ENCODE measurements at places on chromosomes 12 and 14. TPM values are rescaled to one million over a fixed set of nuclear protein-coding genes. Genes with fewer than 3 reads are reported as not detected.

DNA sequence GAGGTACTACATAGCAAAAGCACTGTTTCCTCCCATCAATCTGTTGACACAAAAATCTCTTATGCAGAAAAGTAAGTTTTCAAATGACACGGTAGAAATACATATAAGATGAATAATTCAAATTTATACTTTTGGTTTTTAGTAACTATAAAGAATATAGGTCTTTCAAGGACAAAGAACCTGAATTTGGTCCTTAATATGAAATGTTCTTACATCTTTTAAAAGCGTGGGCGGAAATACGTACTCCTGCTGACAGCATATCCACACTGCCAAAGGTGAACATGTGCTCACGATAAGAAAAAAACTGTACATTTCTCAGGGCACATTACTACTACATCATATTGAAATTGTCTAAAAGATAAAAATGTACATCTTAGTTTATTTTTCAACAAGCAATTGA, 127.6 kb downstream of the FOXN3 start:
- DNase-seq, result no peak
- H3K36me3 ChIP-seq, result no peaks in the 10 kb centered on the region
- no peak overlapping the region for H3K27ac ChIP-seq
- H3K4me3 ChIP-seq, result no peak overlapping the region
- H3K27me3 ChIP-seq, result no peaks in the 10 kb centered on the region

The PRB2 gene
- total RNA-seq, result not detected

DNA sequence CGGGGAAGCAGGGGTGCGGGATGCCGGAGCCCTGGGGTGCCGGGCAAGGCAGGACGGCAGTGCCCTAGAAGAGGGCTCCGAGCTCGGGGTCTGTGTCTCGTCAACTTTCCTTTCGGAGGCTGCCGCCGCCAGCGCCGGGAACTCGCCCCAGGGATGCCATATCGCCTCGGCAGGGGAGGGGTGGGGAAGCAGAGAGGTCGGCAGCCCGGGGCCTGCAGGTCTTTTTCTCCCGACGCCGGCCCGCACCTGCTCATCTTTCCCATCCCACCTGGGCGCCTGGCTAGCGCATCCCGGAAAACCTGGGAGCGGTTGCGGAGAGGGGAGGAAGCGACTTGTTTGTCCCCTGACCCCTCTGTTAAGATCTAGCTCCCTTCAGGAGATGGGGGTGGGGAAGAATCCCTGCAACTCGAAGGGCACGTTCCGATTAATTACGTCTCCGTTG, 547 bp downstream of the CNTN1 start:
- H3K4me3 ChIP-seq, result no peak overlapping the region
- H3K27ac ChIP-seq, result no peak overlapping the region
- H3K36me3 ChIP-seq, result no peaks in the 10 kb centered on the region
- no peaks in the 10 kb centered on the region for H3K4me1 ChIP-seq

DNA sequence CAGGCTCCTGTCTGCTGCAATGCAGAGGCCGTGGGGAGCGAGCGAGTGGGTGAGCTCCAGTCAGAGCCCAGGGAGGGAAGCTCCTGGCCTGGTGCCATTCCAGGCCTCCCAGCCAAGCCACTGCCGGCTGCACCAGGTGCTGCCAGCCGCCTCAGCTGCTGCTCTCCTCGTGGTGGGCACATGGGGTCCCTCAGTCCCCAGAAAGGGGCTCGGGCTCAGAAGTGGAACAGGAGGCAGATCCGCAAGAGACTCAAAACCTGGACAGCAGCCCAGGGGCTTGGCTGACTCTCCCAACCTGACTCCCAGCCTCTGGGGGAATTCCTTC, 2.4 kb downstream of the ABCB9 start:
- H3K27ac ChIP-seq, result no peak overlapping the region
- no peaks in the 10 kb centered on the region for H3K27me3 ChIP-seq
- peaks cover 9% of the 10 kb centered on the region for H3K36me3 ChIP-seq
- peaks cover 10% of the 10 kb centered on the region for H3K4me1 ChIP-seq
- H3K4me3 ChIP-seq, result no peak overlapping the region
- no peak for DNase-seq

- DNase-seq, result no peak
- no peaks in the 10 kb centered on the region for H3K27me3 ChIP-seq
- no peaks in the 10 kb centered on the region for H3K36me3 ChIP-seq
- H3K4me1 ChIP-seq, result no peaks in the 10 kb centered on the region
- H3K4me3 ChIP-seq, result no peak overlapping the region
- no peak overlapping the region for H3K27ac ChIP-seq
Observed at GRCh38 chr14:65599375-65599774, 186.8 kb downstream of the FUT8 start.

DNA sequence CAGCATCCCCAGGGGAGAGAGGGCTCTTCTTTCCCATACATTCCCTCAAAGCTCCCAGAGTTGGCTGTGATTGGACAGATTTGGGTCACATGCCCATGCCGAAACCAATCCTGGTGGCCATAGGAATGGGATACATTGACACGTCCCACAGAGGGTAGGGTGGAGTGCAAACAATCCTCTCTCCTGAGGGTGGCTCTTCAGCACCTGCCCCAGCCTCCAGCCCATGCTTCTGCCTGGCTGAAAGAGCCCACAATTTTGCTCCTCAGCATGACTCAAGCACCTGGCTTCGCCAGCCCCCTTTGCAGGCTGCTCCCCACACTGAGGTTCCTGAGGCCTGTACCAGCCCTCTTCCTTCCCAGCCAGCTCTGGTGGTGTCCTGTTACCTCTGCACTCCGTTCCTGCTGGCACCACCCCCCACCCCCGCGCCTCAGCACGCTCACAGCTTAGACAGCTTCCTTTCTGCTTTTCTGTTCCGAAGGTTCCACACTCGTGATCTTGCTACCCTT, 71.7 kb downstream of the CCDC92 start:
- no peak overlapping the region for H3K4me3 ChIP-seq
- H3K36me3 ChIP-seq, result no peaks in the 10 kb centered on the region
- no peak overlapping the region for H3K27ac ChIP-seq
- no peaks in the 10 kb centered on the region for H3K27me3 ChIP-seq
- H3K4me1 ChIP-seq, result no peaks in the 10 kb centered on the region
- no peak for DNase-seq

GRCh38 chr14:61811882-61812346, 49.7 kb downstream of the SNAPC1 start:
- no peaks in the 10 kb centered on the region for H3K36me3 ChIP-seq
- no peak for DNase-seq
- H3K4me3 ChIP-seq, result no peak overlapping the region
- H3K4me1 ChIP-seq, result peaks cover 5% of the 10 kb centered on the region
- peaks cover 16% of the 10 kb centered on the region for H3K27me3 ChIP-seq
- no peak overlapping the region for H3K27ac ChIP-seq

GRCh38 chr12:94074980-94075629, 73.3 kb upstream of the PLXNC1 start:
- H3K4me3 ChIP-seq, result no peak overlapping the region
- DNase-seq, result no peak
- peaks cover 20% of the 10 kb centered on the region for H3K4me1 ChIP-seq
- H3K27me3 ChIP-seq, result no peaks in the 10 kb centered on the region
- no peak overlapping the region for H3K27ac ChIP-seq
- no peaks in the 10 kb centered on the region for H3K36me3 ChIP-seq

DNA sequence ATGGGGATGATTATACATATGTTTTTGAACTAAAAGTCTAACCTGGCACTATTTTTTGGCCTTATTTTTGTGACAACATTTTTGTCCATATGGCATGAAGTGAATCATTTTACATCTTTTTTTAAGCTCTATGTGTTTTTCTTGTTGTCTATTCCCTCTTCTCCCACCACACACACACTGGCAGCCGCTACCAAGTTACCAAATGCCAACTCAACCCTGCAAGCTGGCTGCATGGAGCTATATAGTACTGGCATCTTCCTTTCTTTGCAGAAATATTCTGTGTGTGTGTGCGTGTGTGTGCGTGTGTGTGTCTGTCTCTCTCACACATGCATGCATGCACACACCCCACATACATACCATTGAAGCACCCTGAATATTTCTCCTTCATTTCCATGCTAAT, 278.9 kb upstream of the SOX5 start:
- no peaks in the 10 kb centered on the region for H3K36me3 ChIP-seq
- H3K4me3 ChIP-seq, result no peak overlapping the region
- H3K27ac ChIP-seq, result no peak overlapping the region
- H3K27me3 ChIP-seq, result no peaks in the 10 kb centered on the region
- DNase-seq, result no peak
- H3K4me1 ChIP-seq, result no peaks in the 10 kb centered on the region

The SRRM4 gene
- not detected for total RNA-seq

DNA sequence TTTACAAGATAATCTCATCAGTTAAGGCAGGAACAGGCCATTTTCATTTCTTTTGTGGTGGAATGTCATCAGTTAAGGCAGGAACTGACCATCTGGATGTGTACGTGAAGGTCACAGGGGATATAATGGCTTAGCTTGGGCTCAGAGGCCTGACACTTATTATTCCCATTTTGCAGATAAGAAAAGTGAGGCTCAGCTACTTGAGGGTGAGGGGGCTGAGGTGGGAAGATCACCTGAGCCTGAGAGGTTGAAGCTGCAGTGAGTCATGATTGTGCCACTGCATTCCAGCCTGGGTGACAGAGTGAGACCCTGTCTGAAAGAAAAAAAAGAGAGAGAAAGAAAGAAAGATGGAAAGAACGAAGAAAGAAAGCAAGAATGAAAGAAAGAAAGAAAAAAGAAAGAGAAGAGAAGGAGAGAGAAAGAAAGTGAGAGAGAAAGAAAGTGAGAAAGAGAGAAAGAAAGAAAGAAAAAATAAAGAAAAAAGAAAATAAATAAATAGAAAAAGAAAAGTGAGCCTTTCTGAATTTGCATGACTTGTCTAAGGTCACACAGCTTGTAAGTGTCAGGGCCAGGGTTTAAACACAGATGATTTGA, 142.0 kb downstream of the TMEM30B start:
- H3K4me1 ChIP-seq, result no peaks in the 10 kb centered on the region
- DNase-seq, result no peak
- H3K36me3 ChIP-seq, result no peaks in the 10 kb centered on the region
- H3K27ac ChIP-seq, result no peak overlapping the region
- no peaks in the 10 kb centered on the region for H3K27me3 ChIP-seq
- H3K4me3 ChIP-seq, result no peak overlapping the region

GRCh38 chr12:110744601-110745264, 2.0 kb upstream of the PPP1CC start:
- peaks cover 2% of the 10 kb centered on the region for H3K4me1 ChIP-seq
- no peak for DNase-seq
- no peaks in the 10 kb centered on the region for H3K27me3 ChIP-seq
- H3K4me3 ChIP-seq, result no peak overlapping the region
- no peak overlapping the region for H3K27ac ChIP-seq
- no peaks in the 10 kb centered on the region for H3K36me3 ChIP-seq

The TMEM30B gene
- 2.7 TPM for total RNA-seq

DNA sequence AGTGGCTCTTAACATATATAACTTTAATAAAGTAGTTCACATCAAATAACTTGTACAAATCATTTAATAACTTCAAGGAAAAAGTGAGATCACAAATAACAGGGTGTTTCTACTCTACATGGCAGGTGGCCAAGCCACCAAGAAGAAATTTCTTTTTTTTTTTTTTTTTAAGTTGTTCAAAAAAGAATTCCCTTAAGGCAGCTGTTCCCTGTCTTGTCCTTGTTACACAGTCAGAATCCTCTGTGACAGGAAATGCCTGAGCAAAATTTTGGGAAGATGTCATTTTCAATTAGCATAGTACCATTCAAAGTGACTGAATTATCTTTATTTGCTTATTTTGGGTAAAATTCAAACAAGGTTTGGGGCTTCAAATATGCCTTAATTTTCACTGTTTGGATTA, 79.4 kb downstream of the LIN7A start:
- no peaks in the 10 kb centered on the region for H3K27me3 ChIP-seq
- DNase-seq, result no peak
- no peak overlapping the region for H3K4me3 ChIP-seq

GRCh38 chr14:39218171-39218769, 15.4 kb upstream of the MIA2 start:
- no peaks in the 10 kb centered on the region for H3K4me1 ChIP-seq
- H3K27ac ChIP-seq, result no peak overlapping the region
- no peaks in the 10 kb centered on the region for H3K36me3 ChIP-seq

- DNase-seq, result no peak
- H3K27me3 ChIP-seq, result no peaks in the 10 kb centered on the region
- no peaks in the 10 kb centered on the region for H3K4me1 ChIP-seq
- no peak overlapping the region for H3K4me3 ChIP-seq
Observed at GRCh38 chr12:117968151-117968789, 520 bp downstream of the KSR2 start.

The LMO3 gene
- not detected for total RNA-seq

The KCNC2 gene
- not detected for total RNA-seq

GRCh38 chr12:101823039-101823438, 7.7 kb downstream of the GNPTAB start:
- no peaks in the 10 kb centered on the region for H3K27me3 ChIP-seq
- H3K4me1 ChIP-seq, result peaks cover 22% of the 10 kb centered on the region
- H3K27ac ChIP-seq, result no peak overlapping the region
